ENCODE measurements at places on chromosomes 4 and X.

DNA sequence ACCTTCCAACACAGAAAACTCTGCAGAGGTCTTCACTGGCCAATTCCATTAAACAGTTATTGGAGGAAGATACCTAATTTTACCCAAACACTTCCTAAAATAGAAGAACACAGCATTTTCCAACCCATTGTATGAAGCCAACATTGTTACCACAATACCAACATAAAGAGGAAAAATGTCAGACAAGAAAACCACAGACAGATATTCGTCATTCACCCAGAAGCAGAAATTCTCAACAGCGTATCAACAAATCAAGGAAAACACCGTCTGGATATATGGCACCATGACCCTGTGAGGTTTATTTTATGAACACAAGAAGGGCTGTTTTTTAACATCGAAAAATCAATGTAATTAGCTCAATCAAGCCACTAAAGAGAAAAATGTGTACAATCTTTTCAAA is 255.6 kb downstream of the ASMT start:
- DNase-seq: no peak

DNA sequence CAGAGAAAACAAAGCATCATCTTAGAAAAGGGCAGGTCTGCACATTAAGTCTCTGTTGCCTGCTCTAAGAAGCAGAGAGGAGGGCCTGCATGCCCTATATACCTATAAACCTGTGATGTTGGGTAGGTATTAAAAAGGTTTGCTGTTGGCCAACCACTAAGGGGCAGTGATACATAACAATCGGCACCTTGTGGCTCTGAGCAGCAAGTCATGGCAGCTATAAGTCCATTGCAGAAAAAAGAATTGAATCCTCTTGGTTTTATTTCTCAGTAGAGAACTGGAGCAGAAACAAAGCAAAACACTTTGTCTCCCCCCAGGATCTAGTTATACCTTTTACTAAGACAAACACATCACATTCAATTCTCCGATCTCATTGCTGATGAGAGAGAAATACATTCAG is 1364.4 kb downstream of the STIM2 start:
- DNase-seq: no peak

DNA sequence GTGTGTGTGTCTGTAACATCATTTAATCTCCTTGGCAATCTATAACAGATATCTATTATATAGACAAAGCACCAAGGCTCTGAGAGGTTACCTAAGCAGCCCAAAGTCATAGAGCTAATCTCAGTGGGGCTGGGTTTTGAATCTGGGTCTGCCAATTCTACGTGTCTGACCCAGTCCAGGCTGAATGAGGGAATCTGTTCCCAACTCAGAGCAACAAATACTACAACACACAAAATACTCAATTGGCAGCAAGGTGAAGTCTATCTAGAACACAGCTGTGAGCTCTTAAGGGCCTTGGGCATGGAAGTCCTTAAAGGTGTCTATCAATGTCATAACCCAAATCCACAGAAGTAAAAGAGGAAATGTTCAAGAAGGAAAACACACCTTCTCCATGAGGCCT is 47.5 kb upstream of the NAP1L5 start:
- DNase-seq: no peak

- DNase-seq: no peak
Measured at GRCh38 chr4:150268444-150268843, 190.2 kb downstream of the DCLK2 start.

GRCh38 chrX:132533409-132533808 is 44.6 kb upstream of the MBNL3 start:
- no peak for DNase-seq

DNA sequence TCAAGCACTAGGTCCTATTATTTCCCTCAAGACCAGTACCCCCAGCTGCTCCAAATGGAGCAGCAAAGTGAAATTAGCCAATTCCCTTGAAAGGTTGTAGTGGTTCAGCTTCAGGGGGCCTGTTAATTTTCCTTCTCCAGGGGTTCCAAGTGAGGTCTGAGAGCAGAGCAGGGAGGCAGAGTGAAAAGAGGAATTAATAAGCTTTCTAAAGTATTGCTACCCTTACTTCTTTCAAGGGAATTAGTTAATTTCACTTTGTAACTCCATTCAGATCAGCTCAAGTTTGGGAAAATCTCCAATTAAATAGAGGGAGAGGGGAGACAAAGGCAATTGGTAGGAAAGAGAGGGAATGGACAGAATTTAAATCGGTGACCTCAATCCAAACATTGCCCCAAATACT is 78.7 kb upstream of the SLC7A11 start:
- no peak for DNase-seq

DNA sequence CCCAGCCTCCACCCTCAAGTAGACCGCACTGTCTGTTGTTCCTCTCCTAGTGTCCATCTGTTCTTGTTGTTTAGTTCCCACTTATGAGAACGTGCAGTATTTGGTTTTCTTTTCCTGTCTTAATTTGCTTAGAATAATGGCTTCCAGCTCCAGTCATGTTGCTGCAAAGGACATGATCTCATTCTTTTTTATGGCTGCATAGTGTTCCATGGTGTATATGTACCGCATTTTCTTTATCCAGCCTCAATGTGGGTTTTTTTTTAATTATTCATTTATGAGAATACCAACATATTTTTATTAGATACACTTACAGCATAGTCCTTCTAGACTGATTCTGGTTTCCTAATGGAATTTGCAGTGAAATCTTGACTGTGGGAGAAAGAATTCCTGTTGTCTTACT is 1.3 kb downstream of the VMA21 start:
- no peak for DNase-seq

DNA sequence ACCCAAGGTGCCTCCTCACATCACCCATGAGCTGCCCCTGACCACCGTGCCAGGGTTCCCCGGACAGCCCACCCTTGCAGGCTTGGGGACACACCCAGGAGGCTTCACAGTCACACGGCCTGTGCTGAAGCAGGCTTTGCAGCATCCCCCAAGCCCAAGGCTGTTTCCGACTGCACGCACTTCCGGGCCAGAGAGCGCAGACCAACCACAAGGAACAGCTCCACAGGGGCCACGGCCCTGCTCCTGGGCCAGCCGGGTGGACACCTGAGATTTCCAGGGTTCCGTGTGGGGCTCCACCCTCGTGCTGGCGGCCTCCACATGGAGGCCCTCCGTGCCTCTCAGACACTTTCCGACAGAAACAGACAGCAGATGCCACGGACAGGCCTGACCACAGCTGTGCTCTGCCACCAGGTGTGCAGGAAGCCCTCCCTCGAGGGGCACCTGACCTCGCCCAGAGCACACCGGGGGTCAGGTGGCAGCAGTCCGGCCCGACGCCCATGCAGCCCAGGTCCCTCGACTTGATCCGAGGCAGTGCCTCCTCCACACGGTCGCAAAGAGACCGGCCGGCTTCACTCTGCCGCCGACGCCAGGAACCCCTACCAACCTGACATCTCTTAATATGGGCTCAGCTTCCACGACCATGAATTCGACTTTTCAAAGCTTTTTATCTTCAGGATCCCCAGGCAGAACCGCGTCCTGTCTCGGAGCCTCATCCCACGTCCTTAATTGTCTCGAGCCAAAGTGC is 8.0 kb downstream of the CTBP1 start:
- DNase-seq: no peak

DNA sequence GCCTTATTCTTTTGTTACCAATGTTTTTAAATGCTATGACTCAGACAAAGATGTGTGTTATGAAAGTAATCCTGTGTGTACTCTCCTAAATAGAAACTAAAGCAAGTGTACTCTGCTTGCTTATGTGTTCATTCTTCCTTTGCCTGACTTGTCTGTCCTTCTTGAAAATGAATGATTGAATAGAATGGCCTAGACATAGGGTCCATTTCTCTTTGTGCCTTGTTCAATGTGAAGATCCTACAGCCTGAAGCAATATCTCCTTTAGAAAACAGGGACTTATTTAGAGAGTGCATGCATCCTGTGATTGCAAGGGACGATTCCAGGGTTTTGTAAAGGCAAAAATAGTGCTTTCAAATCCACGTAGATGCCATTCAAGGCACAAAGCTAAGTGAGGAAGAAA is 343.6 kb upstream of the TACR3 start:
- no peak for DNase-seq

DNA sequence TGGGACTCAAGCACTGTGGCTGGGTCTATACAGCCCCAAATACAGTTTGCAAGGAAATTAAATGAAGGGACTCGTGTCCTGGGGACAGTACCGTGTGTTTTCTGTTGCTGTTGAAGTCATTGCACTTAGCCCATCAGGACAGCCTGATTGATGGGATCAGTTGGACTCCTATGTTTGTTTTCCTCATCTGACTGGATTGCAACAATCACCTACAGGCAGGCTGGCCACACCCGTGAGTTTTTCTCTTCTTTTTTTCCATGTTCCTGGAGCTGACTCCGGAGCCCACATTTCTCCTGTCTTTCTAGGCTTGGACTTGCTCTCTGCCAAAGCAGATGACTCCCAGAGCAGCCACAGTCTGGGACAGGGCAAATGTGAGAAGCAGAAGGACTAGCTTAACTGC is 38.1 kb downstream of the RTL9 start:
- no peak for DNase-seq

GRCh38 chr4:112775801-112776200 is 138.9 kb downstream of the LARP7 start:
- no peak for DNase-seq

DNA sequence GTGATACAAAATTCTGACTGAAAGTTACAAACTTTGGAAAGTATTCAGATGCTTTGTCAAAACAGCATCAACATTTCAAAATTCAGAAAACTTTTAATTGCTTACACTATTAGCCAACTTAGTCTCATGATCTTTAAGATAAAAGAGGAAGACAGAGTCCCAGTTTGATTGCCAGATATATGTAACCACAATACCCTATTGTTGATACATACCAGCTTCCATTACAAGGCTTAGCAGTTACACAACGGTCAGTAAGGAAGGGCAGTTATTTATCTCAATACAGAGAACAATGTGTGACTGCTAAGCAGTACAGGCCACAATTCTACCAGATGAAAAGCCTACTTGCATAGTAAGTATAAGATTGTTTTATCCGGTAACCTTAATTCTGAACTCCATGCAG is 138.4 kb downstream of the SPANXN3 start:
- DNase-seq: no peak

GRCh38 chr4:40887764-40888131 is 138.0 kb downstream of the NSUN7 start:
- no peak for DNase-seq

- no peak for DNase-seq
Measured at GRCh38 chr4:163611784-163612445, 117.4 kb downstream of the TMA16 start.

GRCh38 chr4:41363384-41363981 is 106.8 kb downstream of the UCHL1 start:
- DNase-seq: no peak

DNA sequence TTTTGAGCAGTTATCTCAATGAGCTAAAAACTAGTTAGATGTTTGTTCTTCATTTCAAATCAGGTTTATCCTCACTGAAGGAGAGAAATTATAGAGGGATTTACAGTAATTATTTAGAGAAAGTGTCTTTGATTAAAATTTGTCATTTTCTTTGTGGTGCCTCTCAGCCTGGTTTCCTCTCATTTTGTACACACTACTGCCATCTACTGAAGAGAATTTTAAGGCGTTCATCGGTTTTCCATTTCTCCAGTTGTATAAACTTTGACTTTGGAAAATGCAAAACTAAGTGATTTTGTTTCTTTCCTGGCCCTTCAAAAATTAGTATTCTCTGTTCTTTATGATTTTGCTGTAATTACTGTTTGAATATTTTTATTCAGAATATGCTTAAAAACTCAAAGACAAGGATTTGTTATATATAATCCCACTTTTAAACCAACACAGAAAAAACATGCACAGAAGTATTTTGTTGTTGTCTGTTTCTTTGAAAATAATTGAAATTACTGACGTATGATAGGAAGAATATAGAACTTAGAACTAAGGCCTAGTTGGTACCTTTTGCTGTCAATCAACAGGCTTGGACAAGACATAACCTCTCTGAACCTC is 34.4 kb upstream of the ANXA3 start:
- no peak for DNase-seq

DNA sequence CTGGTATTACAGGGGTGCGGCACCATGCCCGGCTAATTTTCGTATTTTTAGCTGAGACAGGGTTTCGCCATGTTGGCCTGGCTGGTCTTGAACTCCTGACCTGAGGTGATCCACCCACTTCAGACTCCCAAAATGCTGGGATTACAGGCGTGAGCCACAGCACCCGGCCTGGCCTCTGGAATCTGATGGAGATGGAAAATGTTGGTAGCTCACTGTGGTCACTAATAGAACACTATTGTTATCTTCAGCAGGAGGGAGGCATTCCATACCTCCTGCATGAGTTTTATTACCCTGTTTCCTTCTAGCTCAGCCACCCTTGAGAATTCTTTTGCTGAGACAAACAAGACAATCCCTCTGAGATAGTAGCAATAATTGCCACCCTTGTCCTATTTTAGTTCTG is 105.0 kb downstream of the SHROOM3 start:
- no peak for DNase-seq

GRCh38 chr4:182113779-182114178 is 129.4 kb upstream of the TENM3 start:
- no peak for DNase-seq

- peak; percentile 28 for DNase-seq
Measured at GRCh38 chr4:118823471-118823870, 12.5 kb downstream of the SEC24D start.

DNA sequence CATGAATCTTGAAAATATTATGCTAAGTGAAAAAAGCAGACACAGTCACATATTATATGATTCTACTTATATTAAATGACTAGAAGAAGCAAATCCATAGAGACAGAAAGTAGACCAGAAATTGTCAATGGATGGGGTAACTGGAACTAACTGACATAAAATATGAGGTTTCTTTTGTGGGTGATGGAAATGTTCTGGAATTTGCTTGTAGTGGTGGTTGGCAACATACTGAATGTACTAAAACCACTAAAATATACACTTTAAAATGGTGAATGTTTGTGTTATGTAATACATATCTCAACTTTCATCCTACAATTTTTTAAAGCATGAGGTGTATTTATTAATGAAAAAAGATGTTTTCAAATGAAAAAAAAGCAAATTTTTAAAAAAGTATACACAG is 14.7 kb downstream of the CNOT6L start:
- DNase-seq: no peak

DNA sequence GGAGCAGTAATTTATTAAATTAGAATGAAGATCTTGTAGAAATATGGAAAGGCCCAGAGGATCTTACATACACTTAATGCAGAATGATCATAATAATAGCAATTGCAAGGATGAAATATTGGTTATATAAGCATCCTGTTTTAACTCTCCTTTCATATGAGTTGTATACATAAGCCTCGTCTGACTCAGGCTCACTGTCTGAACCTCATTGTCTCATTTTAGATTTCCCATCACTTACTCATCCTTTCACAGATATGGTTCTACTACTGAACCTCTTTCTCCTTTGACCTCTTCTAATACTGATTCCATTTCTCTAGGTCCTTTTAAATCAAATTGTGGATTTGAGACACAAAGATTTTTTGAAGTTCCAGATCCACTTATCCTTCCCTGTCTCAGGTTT is 277.3 kb upstream of the TRPC5 start:
- no peak for DNase-seq

- no peak for DNase-seq
Measured at GRCh38 chr4:89305712-89306437, 1.7 kb downstream of the GPRIN3 start.

GRCh38 chr4:57051095-57051494 is 59.1 kb downstream of the IGFBP7 start:
- peak; percentile 7 for DNase-seq

Measured in NCI-H2171 (cell line).